Substantia nigra (tissue), 51 donors: ENCODE measurements at places on chromosomes 5 and 9.

GRCh38 chr5:169265888-169266287 is 35.1 kb downstream of the SLIT3 start:
- DNase-seq, result no peak

GRCh38 chr9:136643596-136644342 is 18.9 kb upstream of the EGFL7 start:
- no peak for DNase-seq

- no peak for DNase-seq
Measured at GRCh38 chr5:136022965-136023364, 5.8 kb upstream of the TGFBI start.

DNA sequence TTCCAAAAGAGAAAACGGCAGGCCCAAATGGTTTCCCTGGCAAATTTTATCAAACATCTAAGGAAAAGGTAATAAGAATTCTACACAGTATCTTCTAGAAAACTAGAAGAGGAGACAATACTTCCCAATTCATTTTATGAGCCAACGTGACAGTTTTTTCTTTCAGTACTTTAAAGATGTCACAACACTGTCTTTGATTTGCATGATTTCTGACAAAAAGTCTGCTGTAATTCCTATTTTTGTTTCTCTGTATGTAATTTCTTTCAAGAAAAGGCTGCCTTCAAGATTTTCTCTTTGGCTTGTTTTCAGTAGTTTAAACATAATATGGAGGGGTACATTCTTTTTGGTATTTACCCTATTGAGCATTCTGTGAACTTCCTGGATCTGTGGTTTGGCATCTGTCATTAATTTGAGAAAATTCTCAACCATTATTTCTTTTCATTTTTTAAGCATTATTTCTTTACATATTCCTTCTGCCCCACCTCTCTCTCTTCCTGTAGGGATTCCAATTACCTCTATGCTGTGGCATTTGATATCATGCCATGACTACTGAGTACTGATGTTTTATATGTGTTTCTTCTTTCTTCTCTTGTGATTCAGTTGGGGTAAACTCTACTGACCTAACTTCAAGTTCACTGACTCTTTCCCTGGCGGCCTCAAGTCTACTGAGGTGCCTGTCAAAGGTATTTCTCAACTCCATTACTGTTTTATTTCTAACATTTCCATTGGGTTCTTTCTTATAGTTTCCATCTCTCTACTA is 32.2 kb downstream of the ANKS6 start:
- no peak for DNase-seq

DNA sequence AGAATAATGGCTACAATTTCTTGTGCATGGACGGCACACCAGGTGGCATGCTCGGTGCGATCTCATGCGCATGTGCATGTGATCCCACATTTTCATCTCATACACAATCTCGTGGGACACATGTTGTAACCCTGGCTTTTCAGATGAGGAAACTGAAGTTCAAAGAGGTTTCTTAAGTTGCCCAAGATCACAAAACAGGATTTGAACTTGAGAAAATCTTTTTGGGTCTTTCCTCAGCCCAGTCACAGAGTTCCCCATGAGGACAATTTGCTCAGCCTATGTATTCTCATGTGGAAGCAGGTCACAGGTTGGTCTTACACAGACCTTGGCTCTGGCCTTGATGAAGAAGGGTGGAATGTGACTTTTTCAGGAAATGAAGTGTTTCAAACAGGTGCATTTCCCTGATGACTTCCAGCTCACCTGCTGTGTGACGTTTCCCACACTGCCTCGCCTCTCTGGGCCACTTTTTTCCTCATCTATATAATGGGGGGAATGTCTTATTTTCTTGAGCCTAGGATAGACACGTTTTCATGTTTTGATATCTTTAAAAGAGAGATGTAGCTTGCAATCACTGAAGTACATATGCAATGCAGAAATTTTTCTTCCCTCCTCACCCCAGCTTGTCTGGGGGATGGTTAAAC is 7.1 kb upstream of the ORM1 start:
- DNase-seq, result no peak

- no peak for DNase-seq
Measured at GRCh38 chr5:77628840-77629508, 9.5 kb downstream of the OTP start.

DNA sequence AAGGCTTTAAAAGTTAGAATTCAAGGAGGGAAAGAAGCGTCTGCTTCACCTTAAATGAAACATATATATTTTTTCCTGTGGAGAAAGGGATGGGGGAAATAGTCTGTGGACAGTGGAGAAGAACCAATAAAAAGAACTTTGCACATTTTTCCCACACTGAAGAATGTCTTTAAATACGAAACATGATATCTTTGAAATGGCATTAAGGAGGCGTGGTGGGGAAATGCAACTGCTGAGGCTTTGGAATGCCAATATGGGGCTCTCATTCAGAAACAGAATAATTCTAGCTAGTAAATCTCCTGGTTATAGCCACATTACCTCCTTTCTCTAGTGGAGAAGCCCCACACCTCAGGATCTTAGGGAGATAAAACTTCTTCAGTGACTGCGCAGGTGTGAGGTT is 46.8 kb downstream of the TNC start:
- no peak for DNase-seq

DNA sequence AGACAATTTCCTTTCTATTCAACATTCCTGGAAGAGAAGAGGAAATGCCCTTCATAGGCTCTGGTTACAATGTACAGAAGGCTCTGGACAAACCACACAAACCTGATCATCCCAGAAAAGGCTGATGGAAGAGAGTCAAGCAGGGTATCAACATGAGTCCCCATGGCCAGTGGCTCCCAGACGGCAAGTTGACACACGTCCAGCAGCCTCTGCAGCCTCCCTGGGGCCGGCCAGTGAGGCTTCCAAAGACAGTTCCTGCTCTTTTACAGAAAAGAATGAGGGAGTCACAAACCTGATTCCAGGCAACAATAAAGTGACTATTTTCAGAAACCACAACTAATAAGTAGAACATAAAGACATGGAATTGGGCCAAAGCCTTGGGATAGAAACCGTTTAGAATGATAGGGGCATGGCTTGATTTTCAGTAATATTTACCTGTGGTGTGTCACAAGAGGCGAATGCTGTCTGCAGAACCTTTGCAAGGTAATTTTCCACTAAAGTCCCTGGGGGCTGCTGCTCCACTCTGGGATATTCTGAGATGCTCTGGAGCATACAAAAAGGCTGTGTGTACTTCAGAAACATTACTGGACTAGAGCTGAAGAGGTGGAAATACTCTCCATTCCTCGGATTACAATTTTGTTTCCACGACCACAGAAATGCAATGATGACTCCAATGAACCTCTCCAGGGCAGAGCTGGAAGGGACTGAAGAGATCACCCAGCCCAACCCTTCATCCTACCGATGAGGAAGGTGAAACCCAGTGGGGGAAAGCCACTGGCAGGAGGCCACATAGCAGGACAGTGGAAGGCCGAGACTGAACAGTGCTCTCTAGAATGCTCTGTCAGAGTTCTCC is 10.4 kb downstream of the MED27 start:
- DNase-seq, result no peak

DNA sequence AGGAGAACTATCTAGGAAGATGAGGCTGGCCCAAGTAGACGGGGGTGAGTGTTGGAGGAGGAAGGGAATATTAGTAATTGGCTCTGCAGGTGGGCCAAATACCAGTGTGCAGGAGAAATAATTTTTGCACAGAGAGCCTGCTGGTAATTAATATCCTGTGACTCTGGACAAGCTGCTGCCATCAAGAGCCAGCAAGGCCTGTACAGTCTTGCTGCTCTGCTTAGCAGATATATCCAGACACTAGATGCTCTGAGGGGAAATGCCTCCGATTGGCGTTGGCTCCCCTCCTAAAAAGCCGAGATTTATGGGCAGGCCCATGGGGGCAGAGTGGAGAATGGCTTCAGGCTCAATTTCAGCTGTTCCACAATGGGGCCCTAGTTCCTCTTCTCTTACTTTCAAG is 29.6 kb upstream of the ASTN2 start:
- DNase-seq, result no peak

- DNase-seq, result no peak
Measured at GRCh38 chr9:20636888-20637440, 14.7 kb upstream of the MLLT3 start.

- no peak for DNase-seq
Measured at GRCh38 chr9:123772967-123773366, 157.0 kb downstream of the DENND1A start.

GRCh38 chr5:24245821-24246220 is 399.0 kb downstream of the CDH10 start:
- no peak for DNase-seq

- no peak for DNase-seq
Measured at GRCh38 chr5:109571785-109572184, 117.9 kb upstream of the MAN2A1 start.

DNA sequence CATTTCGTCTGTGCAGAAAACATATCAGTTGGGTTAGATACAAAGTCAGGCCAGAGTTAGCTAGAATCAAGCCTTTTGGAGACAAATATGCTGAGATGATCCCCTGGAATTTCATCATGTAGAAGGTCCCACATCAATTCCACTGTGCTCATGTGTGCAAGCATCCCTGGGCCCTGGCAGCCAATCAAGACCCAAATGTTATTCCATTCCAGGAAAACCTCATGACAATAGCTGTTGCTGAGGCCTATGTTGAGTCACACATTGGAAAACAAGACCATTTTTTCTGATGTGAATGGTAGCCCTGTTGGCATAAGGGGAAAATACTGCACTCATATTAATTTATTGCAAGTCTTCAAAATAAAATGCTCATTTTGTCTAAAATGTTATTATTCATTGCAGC is 11.5 kb downstream of the SPOCK1 start:
- DNase-seq, result no peak

- peak; percentile 35 for DNase-seq
Measured at GRCh38 chr9:127050591-127051001, 71.8 kb downstream of the ANGPTL2 start.

DNA sequence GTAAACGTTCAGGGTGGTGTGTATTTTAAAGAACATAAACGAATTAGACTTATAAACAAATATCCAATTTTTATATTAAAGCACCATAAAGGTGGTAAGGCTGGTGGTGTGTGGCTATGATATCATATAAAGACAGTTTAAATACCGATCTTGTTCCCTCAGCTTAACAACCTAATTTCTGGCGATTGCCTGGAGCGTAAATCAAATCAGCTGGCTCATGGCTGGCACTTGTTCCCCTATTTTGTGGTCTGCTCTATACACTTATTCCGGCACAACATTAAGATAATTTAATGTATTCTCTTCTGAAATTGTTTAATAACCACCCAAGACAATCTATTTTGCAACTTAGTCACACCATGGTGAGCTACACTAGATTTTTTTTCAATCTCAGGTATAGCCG is 2.4 kb upstream of the HAPLN1 start:
- DNase-seq, result no peak

DNA sequence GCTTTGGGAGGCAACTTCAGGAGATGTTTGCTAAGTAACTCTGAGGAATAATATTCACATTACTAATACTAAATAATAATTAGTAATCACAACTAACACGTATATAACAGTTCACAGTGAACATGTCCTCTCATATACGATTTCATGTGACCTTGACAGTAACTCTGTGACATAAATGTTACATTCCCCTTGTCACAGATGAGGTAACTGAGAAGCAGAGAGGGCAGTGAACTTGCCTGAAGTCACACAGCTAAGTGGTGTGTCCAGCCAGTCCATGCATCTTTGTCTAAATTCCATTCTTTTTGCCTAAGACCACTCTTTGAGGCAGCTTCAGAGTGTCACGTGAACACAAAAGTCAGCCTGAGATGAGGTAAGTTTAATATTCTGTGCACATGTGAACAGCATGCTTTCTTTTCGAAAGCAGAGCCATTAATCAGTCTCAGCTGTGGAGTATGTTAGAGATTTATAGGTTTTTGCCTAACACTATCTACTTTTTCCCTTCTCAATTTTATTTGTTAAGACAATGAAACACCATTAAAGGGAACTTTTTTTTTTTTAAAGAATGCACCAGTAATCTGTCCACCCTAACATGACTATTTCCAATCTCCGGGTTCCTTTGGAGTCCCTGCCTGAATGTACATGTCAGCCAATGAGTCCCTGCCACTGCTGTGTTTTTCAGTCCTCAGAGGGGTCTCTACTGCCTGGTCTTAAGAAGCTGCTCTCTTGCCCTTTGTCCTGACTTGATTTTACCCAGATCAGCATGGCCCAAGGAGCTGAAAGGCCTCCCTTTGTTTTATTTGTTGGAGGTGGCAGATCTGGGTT is 43.5 kb downstream of the SH3PXD2B start:
- no peak for DNase-seq

GRCh38 chr9:131838530-131839280 is 98.8 kb upstream of the RAPGEF1 start:
- no peak for DNase-seq

DNA sequence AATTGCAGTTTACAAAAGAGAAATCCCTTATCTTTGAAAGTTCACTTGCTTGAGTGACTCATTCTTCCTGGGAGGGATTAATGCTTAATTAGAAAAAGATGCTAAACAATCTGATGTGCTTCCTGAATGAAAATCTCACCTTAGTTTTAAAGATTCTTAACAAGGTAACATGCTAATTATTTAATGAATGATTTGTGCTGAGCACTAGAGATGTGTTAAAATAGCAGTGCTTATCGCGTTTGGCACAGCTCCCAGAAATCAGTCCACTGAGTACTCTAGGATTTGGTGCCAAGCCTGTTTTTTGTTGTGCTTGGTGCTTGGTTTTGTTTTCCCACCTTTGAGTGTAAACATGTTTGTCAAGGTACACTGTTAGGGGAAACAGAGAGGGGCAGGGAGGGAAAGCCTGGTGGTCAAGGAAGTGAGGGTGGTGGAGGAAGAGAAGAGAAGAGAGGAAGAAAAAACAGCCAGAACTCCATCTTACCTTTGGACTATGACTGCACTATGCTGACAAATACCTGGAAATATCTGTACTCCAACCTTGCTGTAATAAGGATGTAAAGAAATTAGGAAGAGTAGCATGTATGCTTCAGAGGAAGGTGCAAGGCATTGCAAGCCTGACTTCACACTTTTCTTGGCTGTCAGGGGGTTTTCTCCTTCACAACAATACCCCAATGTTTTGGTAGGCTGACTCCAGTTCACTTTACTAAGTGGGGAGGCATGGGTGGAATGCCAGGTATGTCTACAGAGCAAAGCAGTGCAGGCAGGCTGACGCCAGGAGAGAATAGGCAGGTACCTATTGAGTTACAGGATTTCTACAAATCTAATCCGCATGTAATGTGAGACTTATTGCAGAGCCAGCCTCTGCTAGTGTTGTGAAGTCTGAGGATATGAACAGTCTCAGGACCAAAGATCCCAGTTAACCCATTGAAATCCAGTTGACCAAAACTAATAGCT is 157.2 kb upstream of the ISL1 start:
- peak; percentile 0 for DNase-seq

GRCh38 chr9:6014670-6015270 is 654 bp downstream of the RANBP6 start:
- no peak for DNase-seq

GRCh38 chr9:131951155-131951554 is 128.5 kb downstream of the MED27 start:
- DNase-seq, result no peak

DNA sequence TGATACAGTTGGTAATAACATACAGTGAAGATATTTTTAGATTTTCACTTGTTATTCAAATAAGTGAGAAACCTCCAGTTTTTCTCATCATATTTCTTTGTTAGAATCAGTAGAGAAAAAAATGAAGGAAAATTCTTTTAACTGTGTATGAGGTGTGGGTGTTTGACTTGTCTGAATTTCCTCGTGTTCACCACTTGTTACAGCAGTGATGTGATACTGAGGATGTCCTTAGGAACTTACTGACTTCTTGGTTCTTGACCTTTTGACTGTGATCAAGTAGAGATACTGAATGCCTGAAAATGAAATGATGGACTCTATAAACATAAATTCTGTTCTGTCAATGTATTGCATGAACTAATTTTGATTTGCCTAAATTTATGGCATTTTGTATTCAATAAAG is 10.7 kb downstream of the PBX3 start:
- DNase-seq, result no peak
